Stimulated activated CD4-positive, alpha-beta T cell treated with anti-CD3 and anti-CD28 coated beads, Interleukin-2, amount 100 ng/mL, for 24 hours (primary cell): ENCODE measurements at places on chromosomes 2 and 18.

DNA sequence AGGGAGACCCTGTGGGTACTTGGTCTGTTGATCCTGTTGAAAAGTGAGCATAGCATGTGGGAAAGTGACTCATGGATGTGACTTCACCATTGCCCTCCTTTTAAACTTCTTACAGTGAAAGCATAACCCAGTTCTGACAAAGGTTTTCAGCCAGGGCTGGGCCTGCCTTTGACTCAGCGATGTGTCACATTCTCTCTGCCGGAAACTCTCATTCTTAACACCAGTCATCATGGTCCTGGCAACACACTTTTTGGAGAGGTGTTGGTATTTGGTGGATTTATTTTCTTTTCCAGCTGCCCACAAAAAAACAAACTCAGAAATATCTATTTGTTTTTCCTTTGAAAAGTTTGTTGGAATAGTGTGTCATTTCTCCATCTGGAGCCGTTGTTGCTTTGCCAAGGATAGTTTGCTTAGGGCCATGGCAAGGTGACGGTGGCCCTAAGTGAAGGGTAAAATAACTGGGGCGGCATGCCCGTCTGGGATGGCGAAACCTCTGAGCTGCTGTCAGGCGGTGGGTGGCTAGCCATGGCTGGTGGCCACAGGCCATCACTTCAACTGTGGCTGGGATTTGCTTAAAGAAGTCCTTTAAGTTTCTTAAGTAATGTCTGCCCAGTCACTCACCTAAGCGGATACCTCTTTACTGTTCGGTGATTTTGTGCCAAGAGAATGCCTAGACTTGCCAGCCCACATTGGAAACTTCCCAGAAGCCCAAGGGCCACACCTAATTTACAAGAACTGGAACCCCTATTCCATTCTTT is 123.3 kb downstream of the LTBP1 start:
- DNase-seq, result peak; percentile 33

DNA sequence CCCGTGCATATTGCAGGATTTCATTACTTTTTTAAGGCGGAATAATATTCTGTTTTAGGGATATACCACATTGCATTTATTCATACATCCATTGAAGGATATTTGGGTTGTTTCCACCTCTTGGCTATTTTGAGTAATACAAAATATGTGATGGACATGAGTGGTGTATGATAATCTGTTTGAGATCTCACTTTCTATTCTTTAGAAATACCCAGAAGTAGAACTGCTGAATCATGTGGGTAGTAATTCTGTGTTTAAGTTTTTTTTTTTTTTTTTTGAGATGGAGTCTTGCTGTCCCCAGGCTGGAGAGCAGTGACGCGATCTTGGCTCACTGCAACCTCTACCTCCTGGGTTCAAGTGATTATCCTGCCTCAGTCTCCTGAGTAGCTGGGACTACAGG is 201.4 kb downstream of the NYAP2 start:
- DNase-seq, result no peak

DNA sequence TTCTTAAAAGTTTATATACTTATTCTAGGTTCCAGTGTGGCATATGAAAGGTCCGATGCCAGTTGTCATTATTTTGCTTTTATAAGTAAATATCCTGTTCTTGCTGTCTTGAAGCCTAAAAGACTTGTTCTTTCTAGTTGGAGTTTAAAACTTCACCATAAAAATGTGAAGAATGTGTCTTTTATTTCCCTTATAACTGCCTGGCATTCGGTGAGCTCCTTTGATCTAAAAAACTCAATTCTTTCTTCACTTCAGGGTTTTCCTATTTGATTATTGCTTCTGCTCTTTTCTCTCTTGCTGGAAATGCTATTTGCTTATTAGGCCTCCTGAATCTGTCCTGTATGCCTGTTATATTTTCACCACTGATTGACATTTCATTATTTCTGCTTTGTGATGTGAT is 51.6 kb downstream of the TSPYL6 start:
- no peak for DNase-seq

GRCh38 chr18:69985239-69985638 is 37.6 kb upstream of the CD226 start:
- no peak for DNase-seq

- DNase-seq, result no peak
These were observed 83.9 kb downstream of the CERS6 start for GRCh38 chr2:168539945-168540344.

GRCh38 chr2:201973305-201973928 is 60.2 kb upstream of the FZD7 start:
- no peak for DNase-seq
